ENCODE measurements at places on chromosomes 4 and X.

- DNase-seq, result no peak
Measured at GRCh38 chr4:140870427-140870826, 114.2 kb upstream of the TBC1D9 start.

- peak; percentile 39 for DNase-seq
Measured at GRCh38 chrX:16465081-16465876, 184.7 kb upstream of the S100G start.

- no peak for DNase-seq
Measured at GRCh38 chr4:7897811-7898210, 41.9 kb downstream of the AFAP1 start.

GRCh38 chr4:14575289-14575688, 427.0 kb upstream of the CPEB2 start:
- DNase-seq, result no peak

- no peak for DNase-seq
Measured at GRCh38 chrX:149827254-149827653, 45.5 kb downstream of the MAGEA9 start.

GRCh38 chrX:15976396-15976795, 121.8 kb upstream of the AP1S2 start:
- DNase-seq, result no peak

- DNase-seq, result no peak
Measured at GRCh38 chrX:150348365-150348764, 14.8 kb upstream of the MAMLD1 start.

GRCh38 chr4:113952452-113953029, 26.9 kb downstream of the ARSJ start:
- peak; percentile 70 for DNase-seq

GRCh38 chrX:120260369-120260768, 9.8 kb downstream of the ZBTB33 start:
- DNase-seq, result no peak

DNA sequence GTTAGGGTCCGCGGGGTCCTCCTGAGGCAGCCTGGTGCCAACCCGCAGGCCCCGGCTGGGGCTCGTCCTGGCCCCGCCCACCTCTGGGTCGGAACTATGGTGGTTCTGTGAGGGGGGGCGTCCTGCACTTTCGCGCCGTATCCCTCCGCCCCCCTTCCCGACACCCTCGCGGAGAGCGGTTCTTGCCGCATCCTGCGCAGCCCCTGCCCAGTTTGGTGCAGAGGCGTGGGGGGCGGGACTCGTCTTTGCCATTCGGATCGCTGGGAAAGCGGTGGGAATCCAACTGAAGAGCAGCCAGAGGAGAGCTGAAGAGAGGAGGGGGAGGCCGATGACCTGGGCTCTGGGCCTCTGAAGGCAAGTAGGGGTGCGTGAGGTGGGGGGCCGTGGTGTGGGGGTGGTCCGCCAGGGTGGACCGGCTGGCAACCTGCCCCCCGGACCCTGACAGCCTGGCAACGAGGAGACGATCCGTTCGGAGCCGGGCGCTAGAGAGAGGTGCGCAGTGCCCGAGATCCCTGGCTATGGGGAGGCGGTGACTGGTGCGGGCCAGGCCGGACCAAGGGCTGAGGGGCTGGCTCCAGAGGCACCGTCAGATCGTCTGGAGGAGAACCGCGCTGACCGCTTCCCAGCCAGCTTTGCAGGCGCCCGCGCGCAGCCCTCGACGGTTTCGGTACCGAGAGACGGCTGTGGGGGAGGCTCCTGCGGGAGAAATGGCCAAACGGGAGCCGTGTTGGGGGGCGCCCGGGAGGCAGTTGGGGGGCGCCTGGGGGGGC, at the start of gene GPRASP1:
TSS of gene GPRASP1 (plus strand) at position 242 of the 770 bp plus-strand sequence. CDS start 2,431 bp downstream, outside the sequence.
- DNase-seq, result peak; percentile 20

DNA sequence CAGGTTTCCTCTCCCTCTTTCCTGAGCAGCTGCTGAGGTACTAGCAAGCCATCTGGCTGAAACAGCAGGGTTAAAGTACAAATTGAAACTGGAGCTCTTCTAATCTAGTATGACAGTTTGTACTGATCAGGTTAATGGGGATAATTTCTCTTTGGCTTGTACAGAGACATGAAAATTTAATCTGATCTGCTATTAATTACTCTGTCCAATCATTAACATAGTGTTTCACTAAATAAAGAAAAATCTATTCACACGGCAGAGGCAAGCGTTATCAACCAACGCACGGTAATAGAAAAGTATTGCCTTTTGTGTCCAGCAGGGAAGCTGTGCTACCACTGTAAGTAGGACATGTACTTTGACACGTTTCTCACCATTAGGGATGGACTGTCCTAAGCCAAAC, 71.1 kb downstream of the IGSF1 start:
- no peak for DNase-seq

DNA sequence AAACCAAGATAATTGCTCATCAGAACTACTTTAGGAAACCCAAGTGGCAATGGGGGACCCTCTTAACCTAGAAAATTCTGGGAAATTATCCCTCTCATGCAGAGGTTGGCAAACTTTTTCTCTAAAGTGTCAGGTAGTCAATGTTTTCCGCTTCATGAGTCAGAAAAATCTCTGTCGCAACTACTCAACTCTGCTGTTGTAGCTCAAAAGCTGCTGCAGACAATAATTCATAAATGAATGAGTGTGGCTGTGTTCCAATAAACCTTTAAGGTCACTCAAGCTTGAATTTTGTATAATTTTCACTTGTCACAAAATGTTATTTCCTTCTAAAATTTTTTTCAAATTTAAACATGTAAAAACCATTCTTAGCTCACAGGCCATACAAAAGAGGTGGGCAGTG, 193.4 kb upstream of the MID1 start:
- no peak for DNase-seq

DNA sequence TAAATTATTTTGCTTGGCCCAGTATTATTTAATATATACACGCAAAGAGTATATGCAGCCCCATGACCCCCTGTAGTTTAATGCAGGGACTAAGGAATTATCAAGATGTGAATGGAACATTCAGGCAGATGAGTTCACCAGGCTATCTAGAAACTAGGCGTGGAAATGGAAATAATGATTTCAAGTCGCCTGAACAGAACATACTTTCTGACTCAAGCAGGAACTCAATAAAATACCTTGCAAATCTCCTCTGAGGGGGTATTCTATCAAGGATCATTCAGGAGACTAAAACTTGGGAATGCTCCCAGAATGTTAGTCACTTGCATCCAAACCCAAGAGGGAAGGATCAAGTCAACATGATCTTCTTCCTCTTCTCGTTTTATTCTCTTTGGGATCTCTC, 59.6 kb upstream of the RASSF6 start:
- peak; percentile 83 for DNase-seq

GRCh38 chr4:145823743-145824142, 114.9 kb downstream of the ZNF827 start:
- no peak for DNase-seq

DNA sequence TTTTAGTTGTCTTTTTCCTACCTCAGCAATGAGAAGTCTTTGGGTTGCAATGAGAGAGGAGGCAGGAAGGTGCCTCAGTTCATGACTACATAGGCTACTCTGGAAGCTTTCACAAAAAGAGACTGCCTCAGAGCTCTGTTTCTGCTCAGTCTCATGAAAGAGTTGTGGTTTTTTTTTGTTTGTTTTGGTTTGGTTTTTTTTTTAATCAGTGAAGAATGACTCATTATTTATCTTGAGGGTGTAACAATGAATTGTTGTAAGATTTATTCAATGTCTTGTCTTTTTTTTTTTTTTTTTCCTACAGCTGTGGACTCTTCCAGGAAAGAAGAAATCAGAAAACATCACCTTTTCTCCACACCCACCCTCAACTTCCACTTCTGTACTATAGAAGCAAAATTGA, 67.5 kb upstream of the CXCL13 start:
- DNase-seq, result peak; percentile 73

GRCh38 chrX:22147942-22148341, 115.8 kb downstream of the PHEX start:
- no peak for DNase-seq

GRCh38 chr4:74674750-74675149, 119.6 kb downstream of the BTC start:
- DNase-seq, result no peak

GRCh38 chr4:17866810-17867209, 56.0 kb downstream of the NCAPG start:
- DNase-seq, result no peak

DNA sequence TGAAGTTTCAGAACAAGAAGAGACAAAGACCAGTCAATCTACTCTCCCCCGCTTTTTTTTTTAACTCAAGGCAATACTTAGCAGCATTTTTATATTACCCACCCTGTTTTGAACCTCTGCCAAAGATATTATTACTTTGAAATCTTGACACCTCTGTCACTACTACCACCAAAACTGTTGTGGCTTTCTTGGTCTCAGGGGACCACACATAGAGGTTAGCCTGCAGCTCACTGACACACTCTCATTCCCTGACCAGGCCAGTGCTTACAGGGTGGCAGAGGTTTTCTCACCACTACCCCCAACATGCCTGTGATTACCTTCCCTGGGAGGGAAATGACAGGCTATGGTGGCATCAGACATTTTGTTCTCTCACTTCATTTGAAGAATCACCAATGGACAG, 137.4 kb upstream of the STIM2 start:
- DNase-seq, result no peak

- peak; percentile 54 for DNase-seq
Measured at GRCh38 chr4:38582889-38583470, 81.0 kb upstream of the KLF3 start.

- DNase-seq, result peak; percentile 27
Measured at GRCh38 chr4:185020293-185020808, 2.1 kb downstream of the HELT start.

DNA sequence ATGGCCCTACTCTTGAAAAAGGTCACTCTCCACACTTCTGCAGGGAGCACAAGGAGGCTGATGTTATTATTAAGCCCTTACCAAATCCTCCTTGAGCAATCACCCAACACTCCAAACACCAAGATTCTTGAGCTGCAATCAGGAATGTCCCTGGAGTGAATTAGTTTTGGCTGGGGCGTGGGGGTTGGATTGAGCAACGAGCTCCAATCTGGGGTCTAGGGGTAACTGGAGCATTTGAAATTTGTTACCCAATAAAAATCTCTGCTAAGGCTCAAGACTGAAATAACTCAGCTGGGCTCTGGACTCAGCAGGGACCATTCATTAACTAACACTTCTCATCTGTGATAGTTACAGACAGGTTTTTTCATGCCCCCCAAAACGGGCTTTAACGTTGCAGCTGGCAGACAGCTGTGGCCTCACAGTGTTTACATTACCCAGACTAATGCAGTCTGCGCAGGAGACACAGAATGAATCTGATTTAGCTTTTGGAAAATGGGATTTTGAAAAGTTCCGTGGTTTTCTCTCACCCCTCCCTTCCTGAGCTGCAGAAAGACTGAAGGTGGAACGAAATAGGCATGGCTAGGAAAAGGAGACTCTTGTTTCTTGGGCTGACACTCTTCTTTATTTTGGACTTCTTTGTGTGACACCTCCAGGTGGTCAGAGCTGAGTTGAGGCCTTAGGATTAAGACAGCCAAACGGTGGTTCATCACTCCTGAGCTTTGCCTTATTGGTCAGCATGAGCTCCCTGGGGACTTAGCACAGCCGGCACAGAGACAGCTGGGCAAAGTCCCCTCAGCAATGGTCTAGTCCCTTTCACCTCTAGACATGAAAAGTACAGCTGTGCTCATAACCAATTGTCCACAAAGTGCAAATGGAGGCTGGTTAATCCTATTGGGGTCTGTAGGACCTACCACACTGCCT, 26.6 kb downstream of the PLAC1 start:
- no peak for DNase-seq

GRCh38 chr4:152109531-152110509, 349.0 kb upstream of the GATB start:
- DNase-seq, result peak; percentile 61

GRCh38 chr4:81621490-81621889, 149.8 kb upstream of the RASGEF1B start:
- no peak for DNase-seq

DNA sequence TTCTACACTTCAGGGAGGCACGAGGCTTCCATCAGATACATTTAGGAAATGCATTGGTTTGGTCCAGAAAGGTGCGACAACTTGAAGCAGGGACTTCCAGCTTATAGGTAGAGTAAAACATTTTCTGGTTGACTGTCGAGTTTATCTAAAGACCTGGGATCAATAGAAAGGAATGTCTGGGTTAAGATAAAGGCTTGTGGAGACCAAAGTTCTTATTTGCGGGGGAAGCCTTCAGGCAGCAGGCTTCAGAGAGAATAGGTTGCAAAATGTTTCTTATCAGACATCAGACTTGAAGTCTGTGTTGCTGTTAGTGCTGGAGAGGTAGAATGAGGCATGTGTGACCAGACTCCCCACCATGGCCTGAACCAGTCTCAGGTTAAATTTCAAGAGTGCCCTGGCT, 190.3 kb downstream of the TRIML1 start:
- no peak for DNase-seq

GRCh38 chr4:56181140-56181953, 205.9 kb downstream of the AASDH start:
- no peak for DNase-seq

DNA sequence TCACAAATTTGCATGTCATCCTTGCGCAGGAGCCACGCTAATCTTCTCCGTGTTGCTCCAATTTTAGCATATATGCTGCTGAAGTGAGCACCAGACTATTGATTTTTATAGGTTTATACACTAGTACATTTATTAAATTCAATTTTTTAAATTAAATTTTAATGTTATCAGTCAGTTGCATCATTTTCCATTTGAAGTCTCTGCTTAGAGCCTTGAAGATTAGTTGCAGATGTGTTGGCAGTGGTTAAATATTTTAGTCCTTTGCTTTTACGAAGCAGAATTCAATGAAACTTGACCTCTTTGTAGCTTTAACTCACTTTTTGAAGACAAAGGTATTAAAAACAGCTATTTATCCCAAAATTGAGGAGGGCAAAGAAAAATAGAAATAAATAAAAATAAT, 16.5 kb downstream of the TRAPPC11 start:
- no peak for DNase-seq

- DNase-seq, result no peak
Measured at GRCh38 chr4:149234798-149235197, 580.8 kb downstream of the IQCM start.

- DNase-seq, result no peak
Measured at GRCh38 chrX:119475389-119476101, 7.3 kb downstream of the SLC25A5 start.

GRCh38 chr4:185640811-185641675, 105.7 kb upstream of the PDLIM3 start:
- peak; percentile 86 for DNase-seq

DNA sequence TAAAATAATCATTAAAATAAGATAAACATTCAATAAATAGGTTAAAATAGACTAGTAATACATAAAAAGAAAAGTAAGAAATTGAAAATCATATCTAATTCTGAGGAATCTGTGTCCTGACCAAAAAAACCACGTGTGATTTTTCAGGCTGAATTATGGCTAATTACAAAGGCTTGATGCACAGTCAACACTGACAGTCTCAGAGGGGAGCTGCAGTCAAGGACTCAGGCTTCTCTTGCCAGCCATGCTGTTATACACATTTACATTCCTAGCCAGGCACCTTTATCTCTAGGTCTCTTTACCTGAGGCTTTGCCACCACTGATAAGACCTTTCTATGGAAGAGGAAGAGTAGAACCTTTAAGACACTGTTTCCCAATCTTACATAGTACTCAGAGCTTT, 1737.7 kb upstream of the PCDH10 start:
- no peak for DNase-seq

GRCh38 chr4:141131723-141132071, 1.6 kb downstream of the RNF150 start:
- DNase-seq, result no peak
